ENCODE measurements at places on chromosomes 7 and 10. TPM values are rescaled to one million over a fixed set of nuclear protein-coding genes. Genes with fewer than 3 reads are reported as not detected.

Gene ASB10
- not detected for polyA plus RNA-seq

Gene CCDC3
- not detected for polyA plus RNA-seq

Gene CDK14
- polyA plus RNA-seq: 0.43 TPM

Gene ICA1
- 0.46 TPM for polyA plus RNA-seq

All from naive thymus-derived CD4-positive, alpha-beta T cell (primary cell).